ENCODE measurements at places on chromosomes 12 and 14. TPM values are rescaled to one million over a fixed set of nuclear protein-coding genes. Genes with fewer than 3 reads are reported as not detected.

The NAV3 gene
- total RNA-seq: 1.3 TPM

The MYL2 gene
- total RNA-seq: 12.0 TPM

The PPP4R4 gene
- total RNA-seq: 1.3 TPM

The TAMALIN gene
- total RNA-seq: 7.1 TPM

The PPM1A gene
- total RNA-seq: 32.3 TPM

The SLC38A1 gene
- total RNA-seq: 78.8 TPM

- DNase-seq: no peak
Observed at GRCh38 chr12:63305901-63306875, 155.2 kb upstream of the AVPR1A start.

DNA sequence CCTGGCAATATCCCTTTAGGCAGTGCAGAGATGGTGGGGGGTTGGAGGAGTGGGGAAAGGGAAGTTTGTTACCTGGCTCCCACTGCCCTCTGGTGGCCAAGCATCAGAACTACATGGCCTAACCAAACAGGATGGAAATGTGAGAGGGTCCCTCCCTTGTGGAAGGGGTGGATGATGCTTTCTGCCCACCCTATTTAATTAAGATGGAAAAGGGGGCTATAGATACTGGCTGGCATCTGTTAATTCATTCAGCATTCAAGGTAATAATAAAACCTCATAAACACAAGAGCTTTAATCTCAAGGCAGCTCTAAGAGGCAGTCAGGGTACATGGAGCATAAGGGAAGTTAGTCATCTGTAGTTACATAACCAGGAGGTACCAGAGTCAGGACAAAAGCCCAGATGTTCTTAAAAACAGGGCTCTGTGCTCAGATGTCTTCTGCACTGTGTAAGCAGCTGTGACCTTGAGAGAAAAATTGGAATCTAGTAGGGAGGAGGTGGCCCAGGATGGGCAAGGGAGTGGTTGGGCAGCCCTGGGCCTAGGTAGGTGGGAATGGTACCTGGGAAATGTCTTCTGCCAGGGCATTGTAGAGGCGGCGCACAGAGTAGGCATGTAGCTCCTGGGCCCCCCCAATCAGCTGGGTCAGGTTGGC, 4.6 kb downstream of the AP1G2 start:
- peak; percentile 62 for DNase-seq

DNA sequence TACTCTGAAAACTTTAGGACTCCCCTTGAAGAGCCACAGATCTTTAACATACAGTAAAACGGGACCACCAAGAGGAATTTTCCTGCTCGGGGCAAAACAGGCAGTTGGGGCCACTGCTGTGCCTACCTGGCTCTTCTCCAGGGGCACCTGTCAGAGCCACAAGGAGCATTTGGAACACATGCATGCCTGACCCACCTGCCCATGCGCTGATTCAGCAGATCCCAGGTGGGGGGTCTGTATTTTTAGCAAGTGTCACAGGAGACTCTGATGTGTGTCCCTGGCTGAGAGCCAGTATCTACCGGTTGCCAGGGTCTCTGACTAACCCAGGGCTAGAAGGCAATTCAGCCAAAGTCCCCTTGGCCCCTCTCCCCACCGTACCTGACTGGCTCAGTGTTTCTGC, 6.5 kb downstream of the CTDSP2 start:
- no peak for DNase-seq

GRCh38 chr12:71610031-71610795, 53.4 kb downstream of the ZFC3H1 start:
- DNase-seq: no peak

GRCh38 chr12:11174022-11174421, 3.0 kb downstream of the SMIM10L1 start:
- no peak for DNase-seq

- DNase-seq: no peak
Observed at GRCh38 chr14:66076176-66076575, 410.0 kb upstream of the CCDC196 start.

DNA sequence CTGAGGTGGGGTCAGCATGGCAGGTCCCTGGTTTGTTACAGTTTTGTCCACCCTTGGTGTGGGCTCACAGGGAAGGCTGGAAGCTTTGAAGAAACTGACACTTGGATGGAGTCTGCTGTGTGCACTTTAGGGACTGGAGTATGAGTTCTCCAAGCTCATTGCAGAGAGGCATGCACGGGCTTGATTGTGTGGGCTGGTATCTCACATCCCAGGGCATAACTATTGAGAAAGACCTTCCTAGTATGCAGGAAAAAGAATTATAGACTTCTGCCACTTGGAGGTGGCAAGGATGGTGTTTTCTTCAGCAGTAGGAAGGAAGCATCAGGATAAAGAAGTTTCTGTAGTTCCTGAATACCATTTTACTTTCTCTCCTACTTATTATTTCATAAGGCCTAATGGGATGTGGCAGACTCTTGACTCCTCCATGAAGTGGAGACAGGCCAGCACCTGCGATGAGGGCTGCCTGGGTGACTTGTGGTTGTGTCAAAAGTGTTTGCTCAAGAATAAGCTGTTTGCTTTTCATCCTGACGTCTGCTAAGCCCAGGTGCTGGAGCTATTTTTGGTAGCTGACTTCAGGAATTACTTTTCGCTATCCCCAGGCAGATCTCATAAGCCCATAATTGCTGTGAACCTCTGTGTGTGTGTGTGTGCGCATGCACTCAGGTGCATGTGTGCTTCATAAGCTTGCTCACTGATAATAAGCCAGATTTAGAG, 125.8 kb downstream of the KTN1 start:
- DNase-seq: peak; percentile 37

DNA sequence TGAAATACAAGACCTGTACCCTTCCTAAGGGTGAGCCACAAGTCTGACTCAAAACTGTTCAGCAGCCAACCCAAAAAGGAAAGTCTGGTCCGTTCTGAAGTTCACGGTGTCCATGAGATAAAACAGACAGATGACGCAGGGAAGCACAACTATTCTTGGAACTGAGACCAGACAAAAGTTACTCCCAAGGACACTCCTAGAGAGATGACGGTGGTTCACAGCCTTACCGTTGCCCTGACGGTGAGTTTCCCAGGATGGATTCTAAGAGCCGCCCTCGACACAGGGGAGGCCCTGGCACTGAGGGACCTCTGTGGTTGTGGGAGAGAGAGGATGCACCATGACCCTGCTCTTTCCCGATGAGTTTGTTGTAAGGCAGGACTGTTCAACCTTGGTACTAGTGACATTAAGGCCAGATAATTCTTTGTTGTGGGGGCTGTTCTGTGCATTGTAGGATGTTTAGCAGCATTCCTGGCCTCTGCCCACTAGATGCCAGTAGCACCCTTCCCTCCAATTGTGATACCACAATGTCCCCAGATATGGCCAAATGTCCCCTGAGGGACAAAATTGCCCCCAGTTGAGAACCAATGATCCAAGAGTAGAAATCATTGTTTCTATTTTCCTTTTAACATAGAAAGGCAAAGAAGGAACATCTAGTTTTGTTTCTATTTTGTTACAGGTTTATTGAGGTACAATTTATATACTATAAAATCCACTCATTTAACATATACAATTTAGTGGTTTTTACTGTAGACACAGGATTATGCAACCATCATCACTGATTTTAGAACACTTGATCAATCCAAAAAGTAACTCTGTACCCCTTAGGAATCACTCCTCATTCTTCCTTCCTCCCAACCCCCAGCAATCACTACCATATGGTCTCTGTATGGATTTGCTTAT, 23.0 kb downstream of the OR10P1 start:
- no peak for DNase-seq

GRCh38 chr14:100443603-100444002, 120.5 kb downstream of the SLC25A47 start:
- no peak for DNase-seq

- no peak for DNase-seq
Observed at GRCh38 chr12:57188090-57188425, 28.5 kb upstream of the NXPH4 start.

GRCh38 chr14:99479906-99480869, at the start of gene SETD3:
SETD3 (minus strand) TSS chr14:99480859; CDS start chr14:99465805, 15,054 bp downstream.
- DNase-seq: peak; percentile 57

DNA sequence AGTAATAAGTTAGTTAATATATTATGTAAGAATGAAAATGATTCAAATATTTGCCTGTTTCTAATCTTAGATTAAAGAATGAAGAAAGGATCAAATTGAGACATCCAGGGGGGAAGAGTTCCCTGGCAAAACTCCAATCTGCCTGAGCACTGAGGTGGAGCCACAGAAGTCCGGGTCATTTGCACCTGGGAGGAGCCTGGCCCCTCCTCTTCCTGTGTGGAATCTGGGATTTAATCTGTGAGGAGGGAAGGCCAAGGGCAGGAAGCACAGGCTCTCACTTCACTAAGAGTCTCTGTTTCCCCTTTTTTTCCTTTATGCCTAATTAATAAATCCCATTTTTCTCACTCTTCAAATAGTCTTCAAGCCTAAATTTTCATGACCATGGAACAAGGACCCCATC, 599.5 kb downstream of the FLRT2 start:
- DNase-seq: no peak

GRCh38 chr12:6607751-6608591, 792 bp upstream of the CHD4 start:
- no peak for DNase-seq

DNA sequence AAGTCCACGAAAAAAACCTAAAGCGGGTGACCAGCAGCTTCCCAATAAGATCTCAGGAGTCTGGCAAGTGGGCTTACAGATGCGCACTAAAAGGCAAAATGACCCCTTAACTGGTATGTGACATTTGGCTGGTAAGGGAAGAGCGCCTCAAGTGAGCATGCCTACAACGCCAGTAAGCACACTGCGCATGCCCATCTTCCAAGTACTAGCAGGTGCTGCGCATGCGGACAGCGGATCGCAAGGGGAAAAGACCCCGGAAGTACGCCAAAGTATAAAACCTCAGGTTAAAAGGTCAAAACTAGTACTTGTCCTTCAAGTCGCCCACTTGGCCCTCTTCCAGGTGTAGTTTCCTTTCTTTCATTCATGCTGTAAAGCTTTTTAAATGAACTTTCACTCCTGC, 518.5 kb upstream of the MDGA2 start:
- no peak for DNase-seq

- no peak for DNase-seq
Observed at GRCh38 chr14:29629839-29630238, 297.8 kb downstream of the PRKD1 start.

DNA sequence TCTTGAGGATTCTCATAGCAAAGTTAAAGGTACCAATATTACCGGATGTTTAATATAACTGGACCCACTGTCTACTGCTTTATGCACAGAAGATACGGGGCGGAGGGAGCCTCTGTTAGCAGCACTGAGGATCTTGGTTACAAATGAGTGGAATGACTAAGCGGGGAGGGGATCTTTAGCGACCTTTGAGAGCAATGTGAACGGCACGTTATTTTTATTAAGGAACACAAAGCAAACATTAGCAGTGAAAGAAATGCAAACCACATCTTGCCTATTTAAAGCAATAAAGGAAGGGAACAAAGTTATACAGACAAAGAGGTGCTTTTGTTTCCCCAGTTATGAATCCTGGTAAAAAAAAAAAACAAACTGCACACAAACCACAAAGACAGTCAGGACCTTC, 27.1 kb upstream of the PRMT8 start:
- DNase-seq: no peak

GRCh38 chr12:114096461-114096860, 130.3 kb upstream of the RBM19 start:
- DNase-seq: no peak

DNA sequence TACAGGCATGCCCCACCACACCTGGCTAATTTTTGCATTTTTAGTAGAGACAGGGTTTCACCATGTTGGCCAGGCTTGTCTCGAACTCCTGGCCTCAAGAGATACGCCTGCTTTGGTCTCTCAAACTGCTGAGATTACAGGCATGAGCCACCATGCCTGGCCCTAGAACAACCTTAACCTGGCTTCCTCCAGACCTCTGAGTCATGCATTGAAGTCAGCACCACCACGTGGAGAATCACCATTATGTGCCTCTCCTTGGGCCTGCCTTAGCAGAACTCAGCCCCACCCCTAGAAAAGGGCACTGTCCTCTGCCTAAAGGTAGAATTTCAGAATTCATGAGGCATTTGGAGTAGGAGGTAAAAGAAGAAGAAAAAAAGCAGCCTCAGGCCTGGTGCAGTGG, 49.0 kb downstream of the LIMA1 start:
- DNase-seq: no peak

- DNase-seq: no peak
Observed at GRCh38 chr12:131386167-131386521, 324.7 kb upstream of the SFSWAP start.

DNA sequence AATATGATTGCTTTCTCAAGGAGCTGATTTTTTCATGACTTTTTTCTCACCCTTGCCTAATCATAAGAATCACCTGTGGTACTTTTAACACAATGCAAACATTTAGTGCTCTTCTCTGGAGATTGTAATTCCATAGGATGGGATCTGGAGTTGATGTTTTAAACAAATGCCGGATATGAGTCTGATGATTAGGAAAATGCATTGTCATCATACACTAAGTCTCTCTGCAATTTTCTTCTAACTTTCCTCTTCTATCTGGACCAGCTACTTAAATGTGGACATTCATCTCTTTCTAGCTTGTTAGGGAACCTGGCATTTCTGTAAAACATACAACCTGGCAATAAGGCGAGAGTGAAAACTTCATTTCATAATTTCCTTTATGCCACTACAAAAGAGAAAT, 23.5 kb downstream of the PMCH start:
- no peak for DNase-seq

DNA sequence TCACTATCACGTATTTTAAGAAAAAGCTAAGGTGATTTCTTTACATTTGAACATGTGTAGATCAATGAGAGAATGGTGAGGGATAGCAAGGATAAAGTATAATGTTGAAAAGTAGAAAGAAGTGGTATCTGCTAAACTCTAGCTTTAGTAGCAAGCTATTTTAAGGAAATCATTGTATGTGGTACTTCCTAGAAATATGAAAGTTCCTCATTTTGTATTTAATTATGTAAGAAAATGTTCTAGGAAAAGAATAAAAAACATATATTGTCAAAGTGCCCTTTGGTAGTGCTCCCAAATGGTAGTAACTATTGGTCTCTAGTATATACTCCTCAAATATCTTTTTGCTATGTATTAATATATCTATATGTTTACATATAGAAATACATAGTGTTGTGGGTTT, 35.7 kb downstream of the RAB21 start:
- DNase-seq: no peak

DNA sequence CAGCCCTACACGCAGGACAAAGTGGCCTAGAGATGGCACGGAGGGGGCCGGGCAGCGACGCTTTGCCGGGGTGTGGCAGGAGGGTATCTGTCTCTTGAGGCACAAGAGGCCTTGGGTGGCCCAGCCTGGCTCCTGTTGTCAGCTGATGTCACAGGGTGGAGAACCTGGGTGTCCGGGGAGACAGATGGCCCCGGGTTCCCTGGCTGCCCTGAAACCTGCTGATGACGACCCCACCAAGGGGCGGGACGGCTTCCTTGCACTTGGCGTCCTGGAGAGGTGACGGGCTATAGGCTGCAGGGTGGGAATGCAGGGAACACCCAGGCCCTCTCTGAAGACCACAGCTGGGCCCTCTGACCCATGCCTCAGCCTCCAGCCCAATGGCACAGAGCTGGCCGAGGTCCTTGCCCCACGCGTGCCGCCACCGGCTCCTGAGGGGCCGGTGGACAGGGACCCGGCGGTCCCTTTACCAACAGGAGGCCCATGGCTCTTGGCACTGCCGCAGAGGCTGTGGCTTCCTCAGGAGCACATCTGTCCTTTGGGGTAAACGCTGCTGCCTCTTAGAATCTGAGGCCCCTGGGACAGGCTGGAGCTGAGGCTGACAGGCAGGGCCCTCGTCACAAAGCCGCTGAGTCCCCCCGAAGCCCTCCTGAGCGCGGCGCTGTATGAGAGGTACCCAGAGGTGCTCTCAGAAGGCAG, 16.4 kb downstream of the TRMT61A start:
- no peak for DNase-seq

Data from pancreas (tissue), 10 donors.